ENCODE measurements at places on chromosomes 6 and 20.

- peak; percentile 8 for DNase-seq
Observed at GRCh38 chr20:9616833-9617461, 102.6 kb downstream of the LAMP5 start.

GRCh38 chr20:61918548-61918947 is 147.1 kb downstream of the TAF4 start:
- no peak for DNase-seq

DNA sequence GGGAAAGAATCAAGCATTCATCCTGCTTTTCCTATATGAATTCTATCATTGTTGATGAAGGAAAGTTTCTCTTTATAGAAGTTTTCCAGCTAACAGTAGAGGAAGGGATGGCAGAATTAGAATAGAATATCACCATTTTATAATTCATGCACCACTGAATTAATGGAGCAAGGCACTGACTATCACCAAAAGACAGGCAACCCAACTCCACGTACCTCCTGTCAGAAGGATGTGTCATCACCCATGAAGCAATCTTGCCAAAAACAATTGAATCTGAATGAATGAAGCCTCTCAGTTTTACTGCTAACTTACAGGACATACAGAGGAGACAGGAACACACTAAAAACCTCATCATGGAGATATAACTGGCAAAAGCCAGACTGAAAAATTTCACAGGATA is 122.4 kb downstream of the NFATC2 start:
- DNase-seq = no peak

GRCh38 chr6:28267695-28268059 is 734 bp downstream of the ZSCAN26 start:
- DNase-seq = no peak

GRCh38 chr6:167706313-167707109 is 120.2 kb upstream of the AFDN start:
- DNase-seq = peak; percentile 66

- DNase-seq = no peak
Observed at GRCh38 chr6:144762469-144762868, 477.3 kb downstream of the UTRN start.

- no peak for DNase-seq
Observed at GRCh38 chr6:39239527-39240154, 10.4 kb upstream of the KCNK5 start.

- no peak for DNase-seq
Observed at GRCh38 chr6:44725070-44725469, 337.6 kb downstream of the CDC5L start.

DNA sequence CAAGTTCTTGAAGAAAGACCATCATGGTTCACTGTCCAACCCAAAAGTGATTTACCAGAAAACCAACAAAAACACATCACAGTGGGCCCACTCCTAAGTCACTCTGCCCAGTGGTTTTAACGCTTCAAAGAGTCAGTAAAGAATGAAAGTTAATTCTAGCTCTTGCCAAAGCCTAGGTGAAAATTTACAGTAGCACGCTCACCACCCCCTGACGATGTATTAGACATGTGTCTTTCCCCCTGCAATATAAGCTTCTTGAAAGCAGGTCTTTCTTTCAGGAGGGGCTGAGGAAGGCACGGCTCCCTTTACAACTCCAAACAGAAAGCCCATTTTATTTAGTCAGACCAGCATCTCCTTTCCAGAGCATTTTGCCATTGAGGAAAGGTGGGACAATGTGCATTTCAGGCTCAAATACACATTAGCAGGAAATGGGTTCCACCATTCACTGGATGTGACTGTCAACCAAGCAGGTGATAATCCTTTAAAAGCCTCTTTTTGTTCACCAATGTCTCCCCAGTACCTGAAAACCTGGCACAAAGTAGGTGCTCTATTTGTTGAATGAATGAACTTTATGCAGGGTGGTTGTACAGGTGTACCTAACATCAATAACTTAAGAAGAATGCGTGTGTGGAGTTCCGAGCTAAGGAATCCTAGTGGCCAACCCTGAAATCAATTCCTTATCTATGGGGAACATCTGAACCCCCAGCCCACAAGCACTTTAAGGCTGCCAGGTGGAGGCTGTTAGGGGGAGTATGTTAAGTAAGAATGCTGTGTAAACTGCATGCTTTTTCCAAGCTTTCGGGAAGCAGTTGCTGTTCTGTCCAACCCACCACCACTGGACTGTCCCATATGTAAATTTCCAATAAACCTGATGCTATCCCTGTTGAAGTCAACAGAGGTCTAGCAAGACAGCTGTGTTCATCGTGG is 11.4 kb downstream of the EZR start:
- DNase-seq = no peak

- peak; percentile 8 for DNase-seq
Observed at GRCh38 chr6:134317471-134318131, at the start of gene SGK1. Gene SGK1 (minus strand): TSS chr6:134318112. CDS start chr6:134317460, 652 bp downstream.

- no peak for DNase-seq
Observed at GRCh38 chr6:157169656-157170055, 153.7 kb downstream of the TMEM242 start.

GRCh38 chr6:169905041-169905807 is 153.8 kb downstream of the ERMARD start:
- no peak for DNase-seq

DNA sequence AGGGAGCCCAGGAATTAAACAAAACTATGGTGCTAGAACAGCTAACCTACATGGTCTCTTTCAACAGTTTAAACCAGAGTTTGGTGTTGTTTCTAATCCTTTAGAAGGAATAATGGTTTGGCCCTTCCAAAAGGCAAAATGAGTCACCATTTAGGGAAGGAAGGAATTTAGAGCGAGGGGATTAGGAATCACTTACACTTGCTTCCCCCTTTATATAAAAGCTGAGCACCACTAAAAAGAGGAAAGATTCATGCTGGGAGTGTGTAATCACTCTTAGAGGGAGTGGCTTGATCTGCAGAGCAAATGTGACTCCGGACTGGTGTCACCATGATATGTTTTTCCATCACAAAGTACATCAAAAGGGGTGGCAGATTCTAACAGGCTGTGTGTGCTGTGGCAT is 63.6 kb downstream of the F13A1 start:
- no peak for DNase-seq

All from stimulated activated CD8-positive, alpha-beta memory T cell treated with anti-CD3 and anti-CD28 coated beads, Interleukin-7, amount 100 ng/mL, for 48 hours (primary cell).